AG10803 (cell line): ENCODE measurements at places on chromosomes 11 and 22.

GRCh38 chr22:19430890-19431541 is 517 bp downstream of the HIRA start:
- peak; percentile 25 for DNase-seq

GRCh38 chr11:33772300-33772699 is 2.0 kb downstream of the FBXO3 start:
- DNase-seq, result no peak

DNA sequence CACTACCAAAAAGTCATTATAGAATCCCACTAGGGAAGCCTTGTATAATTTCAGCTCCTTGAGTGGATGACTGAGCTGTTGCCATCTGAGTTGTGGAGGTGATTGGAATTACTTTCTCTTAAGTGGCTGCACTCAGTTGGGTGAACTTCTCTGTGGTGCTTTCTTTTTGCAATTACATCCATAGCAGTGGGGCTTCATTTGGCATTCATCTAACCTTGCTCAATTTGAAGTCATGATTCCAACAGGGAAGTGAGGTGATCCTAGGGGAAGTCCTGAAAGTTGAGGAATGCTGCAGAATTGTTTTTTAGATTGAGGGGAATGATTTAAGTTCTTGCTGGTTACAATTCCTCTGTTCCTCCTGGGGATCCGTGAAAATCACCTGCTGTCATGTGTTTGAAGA is 39.6 kb downstream of the ARHGAP42 start:
- DNase-seq, result no peak

DNA sequence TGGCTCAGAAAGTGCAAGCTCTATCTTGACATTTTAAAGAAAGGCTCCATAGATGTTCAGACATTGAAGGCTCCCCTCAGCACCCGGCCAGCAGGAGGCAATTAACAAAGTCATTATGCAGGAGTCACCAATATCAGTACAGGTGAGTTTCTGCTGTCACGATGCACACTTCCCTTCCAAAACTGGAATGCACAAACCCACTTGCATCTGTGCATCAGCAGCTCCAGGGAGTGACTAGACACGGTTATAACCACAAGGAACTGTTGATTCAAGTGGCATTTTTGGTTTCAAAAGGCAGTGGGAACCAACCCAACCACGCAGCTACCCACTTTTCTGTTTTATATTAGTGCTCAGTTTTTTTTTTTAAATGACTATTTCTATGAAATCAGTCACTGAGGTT is 293.9 kb upstream of the NARS2 start:
- peak; percentile 13 for DNase-seq

GRCh38 chr22:42473484-42474193 is 41.4 kb upstream of the NFAM1 start:
- peak; percentile 68 for DNase-seq
